Right atrium auricular region (tissue), 2 donors: ENCODE measurements at places on chromosomes 2 and 18. TPM values are rescaled to one million over a fixed set of nuclear protein-coding genes. Genes with fewer than 3 reads are reported as not detected.
A peak's percentile ranks its signal among the peaks of the same experiment; 100 is the strongest.

ONECUT2 gene
- 0.04 TPM for total RNA-seq

DNA sequence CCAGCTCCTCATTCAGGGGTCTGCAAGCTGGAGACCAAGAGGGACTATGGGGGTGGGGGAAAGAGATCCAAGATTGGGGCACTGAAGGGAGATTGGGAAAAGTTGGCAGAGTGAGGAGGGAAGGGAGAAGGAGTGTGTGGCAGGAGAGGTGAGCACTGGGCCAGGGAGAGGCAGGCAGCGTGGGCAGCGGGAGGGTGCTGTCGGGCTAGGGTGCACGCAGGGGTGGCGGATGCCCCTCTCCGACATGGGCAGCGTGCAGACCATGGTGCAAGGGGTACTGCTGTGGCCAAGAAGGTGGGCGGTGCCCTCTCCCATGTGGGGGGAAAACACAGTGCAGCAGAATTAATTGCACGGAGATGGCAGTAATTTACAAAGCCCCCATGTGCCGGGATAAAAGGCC lies 74.1 kb downstream of the CELF4 start:
- no peak for DNase-seq

GRCh38 chr2:172909454-172909853 lies 166.2 kb upstream of the MAP3K20 start:
- no peak for DNase-seq

DNA sequence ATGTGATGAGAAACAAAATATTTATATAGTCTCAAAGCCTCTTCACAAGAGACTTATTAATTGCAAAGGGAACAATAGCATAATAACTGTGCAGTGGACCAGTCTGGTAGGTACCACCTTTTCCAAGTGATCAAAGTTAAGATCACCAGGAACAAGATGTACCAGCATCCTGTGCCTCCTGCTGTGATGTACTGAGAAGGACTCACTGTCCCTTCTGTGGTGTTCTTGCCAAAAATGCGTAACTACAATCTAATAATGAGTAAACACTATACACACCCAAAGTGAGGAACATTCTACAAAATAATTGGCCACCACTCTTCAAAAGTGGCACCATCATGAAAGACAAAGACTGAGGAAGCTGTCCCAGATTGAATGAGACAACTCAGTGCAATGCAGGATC lies 14.5 kb downstream of the GNLY start:
- DNase-seq, result peak; percentile 59

DNA sequence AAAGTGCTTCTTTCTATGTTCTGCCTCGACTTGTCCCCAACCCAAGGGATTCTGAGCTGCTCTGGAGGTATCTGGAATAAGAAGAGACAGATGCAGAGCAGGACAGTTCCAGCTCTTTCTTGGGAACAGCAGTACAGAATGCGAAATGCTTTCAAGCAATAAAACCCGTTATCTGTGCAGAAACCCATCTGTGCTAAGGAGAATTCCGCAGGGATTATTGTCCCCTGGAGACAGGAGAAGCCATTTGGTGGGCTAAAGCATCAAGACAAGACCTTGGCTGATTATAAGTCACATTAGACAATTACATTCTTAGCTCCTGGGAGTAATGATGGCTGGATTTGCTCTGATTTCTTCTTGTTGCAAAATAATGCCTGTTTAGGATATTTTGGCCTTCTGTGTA lies 185.4 kb upstream of the GLI2 start:
- no peak for DNase-seq

DNA sequence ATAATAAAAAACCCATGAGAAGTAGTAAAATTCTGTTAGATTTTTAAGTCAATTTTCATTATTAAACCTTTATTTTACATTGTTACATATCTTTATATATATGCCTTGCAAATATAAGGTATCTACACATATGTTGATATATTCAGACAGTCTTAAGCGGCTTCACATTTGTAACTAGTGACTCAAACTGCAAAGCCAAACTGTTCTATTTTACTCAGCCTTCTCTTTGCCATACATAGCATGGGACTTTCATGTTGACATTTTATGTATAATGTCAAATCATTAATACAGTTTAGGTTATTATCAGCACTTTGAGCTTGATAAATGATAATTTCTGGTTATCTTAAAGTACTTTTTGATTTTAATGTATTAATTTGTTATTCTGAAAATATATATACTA lies 125.0 kb upstream of the WDSUB1 start:
- DNase-seq, result no peak

- DNase-seq, result no peak
Observed at GRCh38 chr2:43469713-43470112, 126.1 kb downstream of the THADA start.
